ENCODE measurements at places on chromosomes 2 and 18.
A peak's percentile ranks its signal among the peaks of the same experiment; 100 is the strongest.

DNA sequence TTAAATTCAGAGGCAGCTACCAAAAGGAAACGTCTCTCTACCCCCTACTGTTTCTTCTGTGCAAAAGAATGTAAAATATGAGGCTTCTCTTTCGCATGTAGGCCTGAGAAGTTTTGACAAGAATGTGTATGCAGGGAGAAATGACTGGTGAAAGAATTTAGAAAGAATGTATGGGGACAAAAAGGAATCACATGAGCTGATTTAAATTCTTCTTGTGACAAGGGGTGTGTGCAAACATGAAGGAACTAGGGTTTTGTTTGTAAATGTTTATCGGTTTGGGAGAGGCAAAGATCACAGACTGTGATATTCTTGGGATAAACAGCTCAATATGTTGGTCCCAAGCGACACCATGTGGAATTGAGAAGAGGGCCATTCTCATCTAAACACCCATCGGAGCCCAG lies 345.2 kb upstream of the VRK2 start:
- DNase-seq = no peak

- DNase-seq = peak; percentile 44
These were observed 58.3 kb downstream of the FBXO36 start for GRCh38 chr2:229980431-229981184.

DNA sequence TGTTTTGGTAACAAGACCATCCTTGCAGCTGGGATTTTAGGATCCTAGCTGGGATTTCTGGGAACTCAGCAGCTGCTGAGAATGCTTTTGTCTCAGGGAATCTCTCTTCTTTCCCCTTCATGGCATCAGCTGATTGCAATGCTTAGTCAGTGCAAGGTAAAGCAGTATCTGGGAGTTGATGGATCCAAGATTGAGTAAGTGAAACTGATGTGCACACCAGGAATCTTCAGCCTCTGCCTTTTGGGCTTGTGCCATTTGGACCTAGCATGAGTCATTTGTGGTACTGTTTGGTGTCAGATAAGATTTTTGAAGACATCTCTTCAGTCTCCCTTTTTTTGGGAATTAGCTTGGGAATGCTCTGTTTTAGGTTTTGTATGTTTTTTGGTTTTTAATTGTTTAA lies 363.3 kb upstream of the TFPI start:
- DNase-seq = no peak

GRCh38 chr2:218375212-218375611 lies 6.9 kb upstream of the SLC11A1 start:
- no peak for DNase-seq

DNA sequence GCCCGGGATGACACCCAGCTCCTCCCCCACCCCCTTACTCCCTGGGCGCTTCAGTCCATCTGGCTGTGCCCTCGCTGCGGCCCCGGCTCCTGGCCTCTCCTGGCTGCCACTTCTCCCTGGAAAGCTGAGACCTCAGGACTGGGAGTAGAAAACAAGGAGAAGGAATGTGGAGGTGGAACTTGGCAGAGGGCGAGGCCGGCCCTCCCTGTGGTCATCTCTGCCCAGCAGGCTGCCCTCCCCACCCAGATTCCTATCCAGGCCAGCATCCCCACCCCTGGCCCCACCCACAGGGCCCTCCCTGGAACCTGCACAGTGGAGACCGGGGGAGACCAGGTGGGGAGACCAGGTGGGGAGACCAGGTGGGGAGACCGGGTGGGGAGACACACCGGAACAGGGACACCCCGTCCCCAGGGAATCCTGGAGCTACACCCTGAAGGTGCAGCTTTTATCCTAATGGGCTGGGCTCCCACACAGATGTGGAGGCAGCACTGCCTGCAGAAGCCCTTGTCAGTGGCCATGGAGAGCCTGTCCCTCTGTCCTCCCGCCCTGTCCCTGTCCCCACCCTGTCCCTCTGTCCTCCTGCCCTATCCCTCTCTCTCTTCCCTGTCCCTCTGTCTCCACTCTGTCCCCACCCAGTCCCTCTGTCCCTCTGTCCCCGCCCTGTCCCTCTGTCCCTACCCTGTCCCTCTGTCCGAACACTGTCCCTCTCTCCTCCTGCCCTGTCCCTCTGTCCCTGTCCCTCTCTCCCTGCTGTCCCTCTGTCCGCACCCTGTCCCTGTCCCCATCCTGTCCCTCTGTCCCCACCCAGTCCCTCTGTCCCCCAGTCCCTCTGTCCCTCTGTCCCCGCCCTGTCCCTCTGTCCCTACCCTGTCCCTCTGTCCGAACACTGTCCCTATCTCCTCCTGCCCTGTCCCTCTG lies 157.1 kb downstream of the PXDN start:
- DNase-seq = no peak

DNA sequence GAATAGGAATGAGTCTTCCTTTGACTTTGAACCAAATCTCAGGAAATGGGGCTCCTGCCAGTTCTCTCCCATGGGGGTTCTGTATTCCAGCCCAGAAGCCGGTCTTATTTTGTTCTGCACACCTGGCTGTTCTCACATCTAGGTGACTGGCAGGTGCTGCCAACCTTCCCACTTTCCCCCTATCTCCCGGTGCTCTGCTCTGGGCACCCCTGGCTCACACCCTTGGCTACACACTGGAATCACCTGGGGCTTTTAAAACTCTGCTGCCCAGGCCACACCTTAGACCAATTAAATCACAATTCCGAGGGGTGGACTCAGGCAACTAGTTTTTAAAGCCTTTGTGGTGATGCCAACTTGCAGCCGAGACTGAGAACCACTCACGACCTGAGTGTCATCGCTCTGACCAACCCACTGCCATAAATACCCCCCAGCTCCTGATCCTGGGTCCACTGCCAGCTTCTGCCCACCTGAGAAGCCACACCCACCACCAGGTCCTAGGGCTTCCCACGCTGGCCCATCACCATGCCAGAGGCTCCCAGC lies 69.2 kb downstream of the KCNF1 start:
- no peak for DNase-seq

DNA sequence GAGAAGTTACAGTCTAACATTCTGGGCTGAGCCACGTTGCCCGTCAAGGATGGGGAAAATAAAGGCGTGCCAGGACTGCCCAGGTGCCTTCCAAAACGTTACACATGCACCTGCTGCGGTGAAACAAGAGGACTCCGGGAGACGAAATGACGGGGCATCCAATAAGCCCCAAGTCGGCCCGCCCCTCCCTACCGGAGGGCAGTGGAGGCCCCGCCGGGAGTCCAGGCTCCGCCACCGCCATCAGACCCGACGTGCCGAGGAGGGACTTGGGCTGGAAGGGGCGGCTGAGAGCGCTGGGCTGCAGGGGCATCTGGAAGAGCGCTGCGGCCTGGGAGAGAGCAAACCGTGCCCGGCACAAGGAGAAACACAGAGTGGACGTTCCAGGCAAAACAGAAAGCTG lies 112.5 kb upstream of the GPC1 start:
- DNase-seq = no peak

GRCh38 chr2:67876176-67876575 lies 186.6 kb downstream of the C1D start:
- no peak for DNase-seq

DNA sequence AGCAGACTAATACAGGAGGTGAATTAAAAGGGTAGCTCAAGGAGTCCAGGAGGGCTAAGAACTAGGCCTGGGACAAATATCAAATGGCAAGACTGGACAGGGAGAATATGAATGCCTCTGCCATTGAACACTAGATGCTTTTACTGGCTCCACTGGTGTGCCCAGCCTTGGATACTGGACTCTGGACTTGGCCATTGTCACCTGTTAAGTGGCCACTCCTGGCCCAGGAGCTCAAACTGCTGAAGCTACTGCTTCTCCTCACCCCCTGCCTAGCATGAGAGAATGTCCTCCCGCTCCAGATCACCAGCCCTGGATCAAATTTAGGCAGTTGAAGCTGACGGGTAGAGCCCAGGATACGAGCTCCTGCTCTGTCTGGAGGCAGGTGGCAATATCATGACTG lies 170.8 kb downstream of the DDX1 start:
- DNase-seq = no peak

GRCh38 chr18:21341141-21341540 lies 99.1 kb downstream of the GREB1L start:
- no peak for DNase-seq

- no peak for DNase-seq
These were observed 1.2 kb upstream of the ERFE start for GRCh38 chr2:238157506-238158017.

DNA sequence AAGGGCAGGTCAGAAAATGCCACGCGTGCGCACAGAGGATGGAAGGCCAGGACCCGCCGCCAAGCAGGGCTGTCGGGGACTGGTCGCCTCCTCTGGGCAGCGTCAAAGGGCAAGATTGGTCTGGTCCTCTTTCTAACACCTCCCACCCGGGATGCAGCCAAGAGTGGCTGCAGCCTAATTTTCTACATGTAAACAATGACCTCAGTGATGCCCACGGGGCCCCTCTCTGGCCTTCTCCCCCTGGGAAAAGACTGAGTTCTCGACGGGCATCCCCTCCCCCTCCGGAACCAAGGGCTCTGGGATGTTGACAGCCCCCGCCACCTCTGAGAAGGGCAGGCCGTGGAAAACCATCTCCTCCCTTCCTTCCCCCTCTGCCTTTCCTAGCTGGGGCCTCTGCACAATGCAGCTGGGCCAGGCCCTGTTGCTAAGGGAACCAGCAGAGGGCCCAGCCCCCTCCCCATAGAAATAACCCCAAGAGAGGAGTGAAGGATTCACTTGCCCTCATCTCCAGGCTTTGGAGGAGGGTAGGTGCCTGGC lies 80.0 kb upstream of the ZNF532 start:
- DNase-seq = no peak

DNA sequence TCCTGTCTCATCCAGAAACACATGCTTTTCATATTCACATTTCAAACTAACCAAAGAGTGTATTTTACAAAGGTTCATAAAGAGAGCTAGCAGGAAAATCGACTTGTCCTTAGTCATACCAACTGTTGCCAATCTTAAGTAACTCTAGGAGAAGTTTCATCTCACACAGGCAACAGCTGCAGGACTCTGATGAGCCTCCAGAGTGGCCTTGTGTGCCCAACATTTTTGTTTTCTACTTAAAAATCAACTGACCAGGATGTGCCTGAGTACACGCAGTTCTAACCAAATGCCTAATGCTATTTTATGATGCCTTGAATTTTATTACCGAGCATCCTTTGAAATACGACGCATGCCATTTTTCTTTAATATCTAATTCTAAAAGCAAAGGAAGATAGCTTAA lies 595.9 kb upstream of the LRRTM4 start:
- DNase-seq = no peak

- DNase-seq = no peak
These were observed 303.1 kb downstream of the SS18 start for GRCh38 chr18:25787276-25787675.

DNA sequence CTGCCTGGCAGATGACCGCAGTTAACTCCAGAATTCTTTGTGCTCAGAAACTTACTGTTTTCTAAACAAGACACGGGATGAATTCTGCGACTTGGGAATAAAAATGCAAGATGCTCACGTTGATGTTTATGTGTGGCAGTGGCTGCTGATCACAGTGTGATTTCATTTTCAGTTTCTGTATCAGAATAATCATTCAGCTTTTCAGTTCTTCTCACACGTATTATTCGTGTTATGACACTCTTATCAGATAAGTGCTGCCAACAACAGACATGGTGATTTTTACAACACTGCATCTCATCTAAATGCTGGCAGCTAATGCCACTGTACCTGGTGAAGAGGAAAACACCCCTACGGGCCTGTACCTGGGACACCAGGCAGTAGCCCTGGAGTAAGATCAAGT lies 272.9 kb upstream of the REV1 start:
- no peak for DNase-seq
